ENCODE measurements at places on chromosomes 7 and 10.

GRCh38 chr10:118672766-118673715 is 77.6 kb upstream of the PRLHR start:
- DNase-seq: no peak

DNA sequence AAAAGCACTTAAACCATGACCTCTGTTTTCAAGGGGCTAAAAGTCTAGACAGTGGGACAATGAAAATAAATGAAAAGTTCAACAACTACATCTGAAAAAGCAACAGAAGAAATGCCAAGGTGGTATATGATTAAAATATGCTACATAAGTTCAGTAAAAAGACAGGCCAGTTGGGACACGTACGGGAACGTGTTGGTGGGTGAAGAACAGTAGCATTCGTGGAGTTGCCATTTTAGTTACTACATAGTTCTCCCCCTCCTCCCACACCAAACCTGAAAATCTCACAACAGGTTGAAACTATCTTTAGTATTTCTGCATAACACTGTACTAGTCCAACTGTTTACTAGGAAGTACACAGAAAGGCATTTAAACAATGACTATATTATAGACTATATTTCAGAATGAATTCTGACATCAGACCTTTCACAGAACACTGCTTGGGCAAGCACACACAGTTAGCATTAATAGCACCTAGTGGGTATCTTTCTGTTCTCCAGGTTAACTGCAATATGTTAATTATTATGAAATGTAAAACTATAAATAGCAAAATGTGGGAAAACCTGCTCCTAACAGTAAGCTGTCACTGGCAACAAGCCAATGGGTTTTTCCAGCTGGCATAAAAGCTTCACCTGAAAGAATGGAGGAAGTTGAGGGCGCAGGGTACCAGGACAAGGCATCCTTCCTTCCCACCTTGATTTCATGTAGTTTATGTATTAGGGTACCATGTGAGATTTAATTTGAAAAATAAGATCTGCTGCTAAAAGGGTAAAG is 135.0 kb downstream of the STRA8 start:
- no peak for DNase-seq

DNA sequence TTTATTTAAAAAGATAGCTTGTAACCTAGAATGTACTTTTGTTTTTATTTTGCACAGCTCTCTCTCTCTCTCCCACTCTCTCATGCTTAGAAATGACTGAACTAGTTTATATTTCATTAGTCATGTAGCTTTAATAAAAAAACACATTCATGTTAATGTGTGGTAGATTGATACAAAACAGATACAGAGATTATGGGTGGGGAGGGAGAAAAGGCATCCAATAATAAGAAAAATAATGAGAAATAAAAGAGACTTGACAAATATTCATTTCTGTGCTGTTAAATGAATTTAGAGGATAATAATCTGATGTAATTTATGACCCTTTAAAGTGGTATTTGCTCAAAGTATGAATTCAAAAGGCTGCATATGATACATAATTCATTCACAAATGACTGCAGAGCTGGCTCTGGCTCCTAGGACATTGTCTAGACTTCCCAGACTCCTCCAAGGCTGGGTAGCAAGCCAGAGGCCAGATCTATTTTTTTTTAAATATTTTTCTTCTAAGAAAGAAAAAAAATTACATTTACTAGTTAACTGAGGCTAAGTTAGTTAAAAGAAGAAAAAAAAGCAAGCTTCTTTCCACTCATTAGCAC is 105.7 kb upstream of the DNAJB12 start:
- no peak for DNase-seq

DNA sequence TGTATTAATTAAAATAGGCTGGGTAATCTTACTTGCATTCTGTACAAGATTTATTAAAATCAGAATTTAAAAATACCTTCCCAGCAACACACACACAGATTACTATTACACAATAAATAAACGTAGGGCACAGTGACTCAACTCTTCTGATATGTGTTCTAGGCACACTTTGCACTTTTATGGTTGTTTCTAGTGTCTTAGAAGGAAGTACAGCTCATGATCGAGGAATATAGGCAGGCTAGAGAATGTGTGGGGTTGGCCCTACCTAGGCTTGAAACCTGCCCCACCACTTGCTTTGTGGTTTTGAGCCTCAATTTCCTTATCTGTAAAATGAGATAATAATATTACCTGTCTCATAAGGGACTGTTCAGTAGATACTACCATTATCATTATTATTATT is 30.5 kb downstream of the ARMC3 start:
- DNase-seq: no peak

GRCh38 chr10:132229834-132230556 is 43.2 kb downstream of the DPYSL4 start:
- peak; percentile 63 for DNase-seq

- peak; percentile 40 for DNase-seq
Measured at GRCh38 chr10:22615819-22616499, 98.4 kb downstream of the PIP4K2A start.

DNA sequence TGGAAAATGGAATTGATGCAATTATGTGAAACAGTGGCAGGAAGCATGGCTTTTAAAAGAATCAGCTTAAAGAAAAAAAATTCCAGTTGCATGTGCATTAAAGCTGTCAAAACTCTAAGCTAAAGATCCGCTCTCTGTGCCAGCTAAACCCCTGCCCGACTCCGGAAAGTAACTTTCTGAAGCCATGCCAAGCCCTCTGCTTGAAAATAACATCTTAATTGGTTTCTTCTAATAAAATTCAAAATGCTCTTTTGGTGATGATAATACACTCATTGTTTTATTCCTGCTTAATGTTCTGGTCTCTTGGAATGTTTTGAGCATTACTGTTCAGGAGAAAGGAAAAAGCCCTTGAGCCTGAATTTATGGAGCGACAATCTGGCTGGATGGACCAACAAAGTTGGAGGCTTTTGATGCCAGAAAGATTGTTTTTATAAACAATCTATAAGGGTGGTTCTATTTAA is 11.7 kb downstream of the SEMA3C start:
- no peak for DNase-seq

DNA sequence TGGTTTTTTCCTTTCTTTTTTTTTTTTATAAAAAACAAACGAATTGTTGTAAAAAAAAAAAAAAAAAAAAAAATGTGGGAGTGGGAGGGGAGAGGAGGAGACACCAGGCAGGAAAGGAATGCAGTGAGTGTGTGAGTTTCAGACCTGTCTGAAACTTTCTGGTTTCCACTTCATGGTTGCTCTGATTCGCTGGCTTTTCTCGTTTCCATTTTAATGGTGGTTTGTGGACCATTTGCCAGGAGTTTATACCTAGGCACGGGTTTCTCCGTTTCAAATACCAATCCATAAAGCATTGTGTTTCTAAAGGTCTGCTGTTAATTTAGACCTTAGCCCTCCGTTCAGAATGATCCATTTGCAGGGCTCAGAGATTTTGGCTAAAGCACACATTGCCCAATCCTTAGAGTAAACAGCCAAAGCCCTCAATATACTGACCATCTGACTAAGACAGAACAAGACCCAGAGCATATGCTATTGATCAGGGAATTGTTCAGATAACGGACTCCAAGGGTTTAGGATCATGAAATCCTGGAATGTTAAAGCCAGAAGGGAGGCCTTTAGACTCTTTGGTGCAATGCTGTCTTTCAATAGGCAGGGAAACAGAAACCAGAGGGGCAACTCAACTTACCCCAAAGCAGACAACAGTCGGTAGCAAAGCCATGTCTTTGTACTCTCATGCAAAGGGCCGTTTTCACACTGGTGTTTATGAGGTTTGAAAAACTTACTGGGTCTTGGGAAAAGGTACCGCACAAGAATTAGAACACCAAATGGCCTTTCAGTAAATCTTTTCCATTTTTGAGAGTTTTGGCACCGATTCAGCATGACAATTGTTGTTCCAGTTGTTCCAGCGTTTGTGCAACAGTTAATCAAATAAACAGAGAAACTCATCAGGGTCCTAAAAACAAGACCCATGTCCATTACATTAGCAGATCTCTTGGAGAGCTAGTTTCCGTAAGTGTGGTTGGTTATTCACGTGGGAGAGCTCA is 94.3 kb upstream of the AGBL3 start:
- DNase-seq: no peak

GRCh38 chr10:78333362-78334143 is 299.9 kb downstream of the RPS24 start:
- DNase-seq: no peak

DNA sequence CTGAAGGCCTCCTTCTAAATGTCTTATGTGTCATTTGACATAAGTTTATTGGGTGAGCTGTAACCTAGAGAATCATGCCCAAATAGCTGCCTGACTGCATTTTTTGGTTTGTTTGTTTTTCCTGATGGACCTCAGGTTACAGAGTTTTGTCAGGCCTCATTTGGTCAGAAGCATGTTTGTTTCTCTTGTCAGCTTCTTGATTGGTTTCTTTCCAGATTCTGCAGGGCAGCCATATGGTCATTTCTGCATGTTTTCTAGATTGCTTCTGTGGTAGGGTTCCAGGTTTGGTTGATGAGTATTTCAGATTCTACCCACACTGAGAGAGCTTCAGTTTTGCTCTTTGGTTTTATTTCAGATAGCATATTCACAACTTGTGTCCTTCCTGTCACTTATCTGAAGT is 28.0 kb downstream of the GLCCI1 start:
- peak; percentile 54 for DNase-seq

DNA sequence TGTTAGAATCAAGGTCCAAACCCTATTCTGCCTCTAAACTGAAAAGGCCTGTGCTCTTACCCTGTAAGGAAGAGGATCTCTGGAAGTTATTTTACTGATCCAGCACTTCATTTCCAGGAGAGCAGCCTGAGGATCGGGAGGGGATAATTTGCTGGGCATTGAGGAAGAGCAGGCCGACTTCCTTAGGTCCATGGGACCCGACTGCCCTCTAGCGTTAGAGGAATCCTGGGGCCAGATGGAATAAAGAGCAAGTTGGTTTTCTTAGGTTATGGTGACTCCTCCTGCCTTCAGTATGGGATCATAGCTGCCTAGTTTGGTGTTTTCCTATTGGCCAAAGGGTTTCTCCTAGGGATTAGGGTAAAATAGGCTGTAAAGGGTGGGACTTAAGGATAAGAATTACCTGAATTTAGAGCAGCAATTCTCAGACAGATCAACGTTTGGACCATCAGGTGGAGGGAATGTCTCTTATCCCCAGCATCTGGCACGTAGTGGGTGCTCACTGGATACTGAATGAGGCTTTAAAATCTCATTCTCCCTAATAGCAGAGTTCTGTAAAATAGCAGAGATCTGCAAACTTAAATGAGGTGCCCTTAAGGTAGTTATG is 40.0 kb upstream of the SORBS1 start:
- peak; percentile 50 for DNase-seq

DNA sequence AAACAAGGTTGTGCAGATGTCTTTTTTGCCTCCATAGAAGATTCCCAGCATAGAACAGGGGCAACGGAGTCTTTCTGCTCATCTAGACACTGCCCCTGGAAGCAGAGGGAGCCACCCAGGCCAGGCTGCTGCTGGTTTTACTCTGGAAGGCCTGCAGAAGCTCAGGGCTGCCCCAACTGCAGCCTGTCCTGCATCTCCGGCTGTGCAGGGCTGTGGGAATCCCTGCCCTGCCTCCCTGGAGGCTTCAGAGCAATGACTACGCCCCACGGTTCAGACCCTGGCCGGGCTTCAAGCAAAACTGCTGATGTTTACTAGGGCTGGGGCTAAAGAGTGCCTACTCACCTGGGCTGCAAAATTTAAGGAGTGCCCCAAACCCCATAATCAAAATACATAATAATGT is 43.9 kb downstream of the GHRHR start:
- no peak for DNase-seq

GRCh38 chr7:118304100-118304499 is 79.6 kb downstream of the ANKRD7 start:
- no peak for DNase-seq

DNA sequence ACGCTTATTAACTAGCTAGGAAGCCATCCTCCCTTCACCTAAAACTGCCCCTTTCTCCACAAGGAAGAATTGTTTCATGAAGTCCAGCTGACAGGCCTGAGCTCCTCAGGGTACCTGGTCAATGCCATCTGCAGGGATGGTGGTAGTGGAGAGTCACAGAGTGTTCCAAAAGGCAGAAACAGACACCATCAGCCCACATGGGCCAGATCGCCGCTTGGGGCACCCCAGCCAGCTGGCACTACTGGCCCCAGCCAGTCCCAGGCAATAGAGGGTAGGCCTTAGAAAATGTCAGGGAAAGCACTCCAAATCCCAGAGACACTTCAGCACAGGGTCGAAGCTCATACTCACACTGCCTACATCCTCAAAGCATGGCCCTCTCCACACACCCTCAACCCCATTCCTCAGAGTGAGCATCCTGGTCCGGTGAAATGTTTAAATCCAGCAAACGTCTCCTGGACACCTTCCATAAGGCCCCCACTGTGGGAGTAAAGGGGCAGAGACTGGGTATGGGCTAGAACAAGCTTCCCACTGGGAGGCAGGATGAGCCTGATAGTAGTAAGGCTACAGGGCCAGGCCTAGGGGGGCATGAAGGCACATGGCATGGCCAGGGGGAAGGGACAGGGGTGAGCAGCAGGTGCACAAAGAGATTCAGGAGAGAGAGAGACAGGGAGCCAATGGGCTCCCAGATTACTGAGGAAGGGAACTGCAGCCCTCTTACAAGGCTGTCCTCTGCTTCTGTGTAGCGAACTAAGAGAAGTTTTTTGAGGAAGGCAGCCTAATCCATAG is 1.9 kb downstream of the LRRC20 start:
- DNase-seq: no peak

DNA sequence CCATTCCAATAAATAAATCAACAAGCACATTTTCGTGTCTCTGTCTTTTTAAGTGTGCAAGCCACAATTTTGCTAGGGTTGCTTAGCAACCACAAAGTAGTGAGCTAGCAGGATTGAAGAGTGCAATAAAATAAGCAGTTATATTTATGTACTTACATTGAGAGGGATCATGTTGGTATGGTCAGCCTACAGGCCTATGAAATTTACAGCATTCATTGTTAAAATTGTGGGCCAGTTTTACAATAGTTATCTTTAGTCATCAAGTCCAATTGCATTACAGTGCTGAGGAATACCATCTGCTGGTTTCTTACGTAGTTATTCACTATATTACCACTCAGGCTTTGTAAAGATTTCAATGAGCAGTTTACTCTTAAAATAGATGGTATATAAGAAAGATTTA is 192.5 kb upstream of the POT1 start:
- peak; percentile 7 for DNase-seq

GRCh38 chr7:12031638-12032037 is 179.5 kb upstream of the TMEM106B start:
- DNase-seq: no peak

GRCh38 chr10:103490986-103491314 is 2.6 kb upstream of the NEURL1 start:
- DNase-seq: no peak

DNA sequence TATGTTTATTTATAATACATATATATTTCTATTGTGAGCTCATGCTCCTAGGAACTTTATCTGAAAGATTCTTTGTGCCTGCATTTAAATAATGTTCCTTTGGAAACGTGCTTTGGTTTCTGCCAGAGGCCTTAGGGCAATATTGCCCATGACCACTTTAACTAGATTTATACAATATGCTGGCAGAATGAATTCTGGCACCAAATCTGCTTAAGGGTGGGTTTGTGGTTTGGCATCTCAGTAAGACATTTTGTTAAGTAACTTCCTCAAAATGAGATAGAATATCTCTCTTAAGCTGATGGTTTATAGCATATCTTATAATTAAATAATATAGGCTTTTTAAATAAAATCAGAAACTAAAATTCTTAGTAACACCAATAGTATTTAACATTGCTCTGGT is 252.9 kb downstream of the RNLS start:
- no peak for DNase-seq
